ENCODE measurements at places on chromosomes 5 and 9.

DNA sequence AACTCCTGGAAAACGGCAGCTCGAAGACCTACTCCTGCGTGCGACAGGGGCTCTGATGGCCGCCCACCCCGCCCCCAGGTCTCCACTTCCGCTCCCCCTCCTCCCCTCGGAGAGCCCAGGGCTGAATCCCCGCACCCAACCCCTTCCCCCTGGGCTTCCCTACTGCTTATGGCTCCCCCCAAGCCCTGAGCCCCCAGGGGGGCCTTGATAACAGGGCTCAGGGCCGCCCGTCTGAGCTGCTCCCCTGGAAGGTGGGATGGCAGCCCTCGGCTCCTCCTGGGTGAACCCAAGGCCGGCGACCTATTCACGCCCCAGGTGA is 30.4 kb downstream of the GLT6D1 start:
- no peak for DNase-seq

GRCh38 chr9:3846573-3846972 is 320.8 kb upstream of the RFX3 start:
- no peak for DNase-seq

- no peak for DNase-seq
Measured at GRCh38 chr5:4028384-4028783, 432.8 kb downstream of the IRX1 start.

GRCh38 chr5:149471406-149472183 is 79.6 kb downstream of the CSNK1A1 start:
- DNase-seq, result no peak

- no peak for DNase-seq
Measured at GRCh38 chr5:84536797-84537196, 152.1 kb upstream of the EDIL3 start.

GRCh38 chr9:127455324-127455992 is 4.1 kb downstream of the LRSAM1 start:
- DNase-seq, result no peak

GRCh38 chr5:17309462-17309861 is 92.0 kb downstream of the BASP1 start:
- no peak for DNase-seq

GRCh38 chr9:96514108-96514799 is 64.3 kb downstream of the HABP4 start:
- no peak for DNase-seq

DNA sequence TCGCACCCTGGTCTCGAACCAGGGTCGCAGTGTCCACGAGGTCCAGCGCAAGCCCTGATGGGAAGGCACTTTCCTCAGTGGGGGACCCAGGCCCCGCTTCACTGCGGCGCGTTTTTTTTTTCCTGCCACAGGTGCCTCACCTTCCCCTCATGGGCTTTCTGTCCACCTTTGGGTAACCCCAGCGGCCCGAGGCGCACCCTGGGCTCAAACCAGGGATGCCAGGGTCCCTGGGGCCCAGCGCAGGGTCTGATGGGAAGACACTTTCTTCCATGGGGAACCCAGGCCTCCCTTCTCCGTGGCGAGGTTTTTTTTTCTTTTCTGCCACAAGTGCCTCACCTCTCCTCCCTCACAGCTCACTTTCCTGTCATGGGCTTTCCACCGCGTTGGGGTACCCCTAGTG is 1269.9 kb downstream of the FOXD4L5 start:
- DNase-seq, result no peak

DNA sequence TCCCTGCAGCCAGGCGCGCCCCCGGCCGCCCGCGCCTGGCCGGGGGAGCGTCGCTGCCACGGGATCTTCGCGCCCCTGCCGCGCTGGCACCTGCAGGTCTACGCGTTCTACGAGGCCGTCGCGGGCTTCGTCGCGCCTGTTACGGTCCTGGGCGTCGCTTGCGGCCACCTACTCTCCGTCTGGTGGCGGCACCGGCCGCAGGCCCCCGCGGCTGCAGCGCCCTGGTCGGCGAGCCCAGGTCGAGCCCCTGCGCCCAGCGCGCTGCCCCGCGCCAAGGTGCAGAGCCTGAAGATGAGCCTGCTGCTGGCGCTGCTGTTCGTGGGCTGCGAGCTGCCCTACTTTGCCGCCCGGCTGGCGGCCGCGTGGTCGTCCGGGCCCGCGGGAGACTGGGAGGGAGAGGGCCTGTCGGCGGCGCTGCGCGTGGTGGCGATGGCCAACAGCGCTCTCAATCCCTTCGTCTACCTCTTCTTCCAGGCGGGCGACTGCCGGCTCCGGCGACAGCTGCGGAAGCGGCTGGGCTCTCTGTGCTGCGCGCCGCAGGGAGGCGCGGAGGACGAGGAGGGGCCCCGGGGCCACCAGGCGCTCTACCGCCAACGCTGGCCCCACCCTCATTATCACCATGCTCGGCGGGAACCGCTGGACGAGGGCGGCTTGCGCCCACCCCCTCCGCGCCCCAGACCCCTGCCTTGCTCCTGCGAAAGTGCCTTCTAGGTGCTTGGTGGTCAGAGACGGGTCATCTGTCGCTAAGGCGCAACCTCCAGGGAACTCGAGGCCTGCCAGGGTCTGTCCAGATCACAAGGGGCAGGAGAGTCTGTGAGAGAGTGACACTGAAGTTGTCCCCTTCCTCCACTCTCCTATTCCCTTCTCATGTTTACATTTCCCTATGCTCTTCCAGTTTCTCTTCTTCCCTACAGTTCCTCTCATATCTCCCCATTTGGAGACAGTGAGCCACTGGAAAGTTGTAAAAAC is 1.3 kb downstream of the GPR150 start:
- DNase-seq, result no peak

DNA sequence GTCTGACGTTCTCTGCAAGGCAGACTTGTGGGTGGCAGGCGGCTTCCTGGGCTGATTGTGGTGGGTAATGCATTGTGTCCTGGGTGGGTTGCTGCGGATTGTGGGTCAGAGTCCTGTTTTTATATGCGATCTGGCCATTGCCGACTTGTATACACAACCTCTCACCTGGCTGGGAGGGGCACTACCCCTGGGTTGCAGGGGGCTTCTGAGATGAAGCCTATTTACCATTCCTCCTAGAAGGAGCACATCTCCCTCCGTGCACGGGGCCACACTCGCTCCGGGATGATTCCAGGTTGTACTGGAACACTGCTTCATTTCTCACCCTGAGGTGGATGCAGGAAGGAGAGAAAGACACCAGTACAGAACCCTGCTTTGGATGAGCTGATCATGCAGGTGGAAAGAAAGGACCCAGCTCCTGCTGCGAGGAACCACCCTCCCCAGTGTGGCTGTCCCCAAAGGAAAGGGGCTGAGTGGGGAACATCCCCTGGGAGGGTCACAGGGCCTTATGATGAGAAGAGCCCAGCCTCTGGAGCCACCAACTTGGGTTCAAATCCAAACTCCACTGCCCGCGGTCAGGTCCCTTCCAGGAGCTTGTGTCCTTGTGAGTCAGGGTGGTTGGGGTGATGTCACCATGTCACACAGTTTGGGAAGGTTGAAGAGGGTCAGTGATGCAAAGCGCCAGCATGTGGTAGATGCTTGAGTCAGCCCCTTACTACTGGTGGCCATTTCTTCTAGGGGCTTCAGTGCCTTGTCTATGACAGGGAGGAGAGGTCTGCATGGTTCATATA is 151.8 kb upstream of the COL5A1 start:
- no peak for DNase-seq

DNA sequence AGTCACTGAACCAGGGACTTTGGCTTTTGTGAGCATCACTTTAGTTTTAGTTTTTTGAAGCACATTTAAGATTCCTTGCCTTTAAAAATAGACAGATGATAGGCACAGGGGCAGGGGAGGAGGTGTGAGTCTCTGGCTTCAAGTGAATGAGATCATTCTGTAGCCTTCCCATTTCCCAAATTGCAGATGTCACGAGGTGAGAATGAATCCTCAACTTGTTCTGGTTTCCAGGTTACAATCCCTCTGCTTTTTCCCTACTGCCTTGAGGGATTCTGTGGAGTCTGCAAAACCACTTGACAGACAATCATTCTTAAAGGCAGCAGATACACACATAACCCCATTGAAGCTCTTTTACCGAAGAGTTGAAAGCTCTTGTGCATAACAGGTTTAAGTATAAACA is 332.4 kb downstream of the DMAC1 start:
- DNase-seq, result no peak

DNA sequence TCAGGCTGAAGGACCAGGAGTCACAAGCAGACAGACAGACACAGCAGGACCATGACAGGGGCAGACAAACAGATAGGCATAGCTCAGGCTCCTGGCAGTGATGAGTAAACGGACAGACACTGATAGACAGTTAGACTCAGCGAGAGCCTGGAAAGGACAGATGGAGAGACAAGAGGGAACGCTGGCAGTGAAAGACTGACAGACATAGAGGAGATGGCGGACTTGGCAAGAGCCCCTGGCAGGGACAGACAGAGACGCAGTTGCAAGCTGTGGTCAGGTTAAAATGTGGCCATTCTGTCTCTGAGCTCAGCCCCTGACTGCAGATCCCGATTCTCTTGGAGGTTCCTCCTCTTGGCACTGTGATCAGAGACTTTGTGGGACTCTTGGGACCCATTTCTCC is 13.6 kb downstream of the CSF2 start:
- no peak for DNase-seq

GRCh38 chr9:19358701-19359100 is 21.3 kb downstream of the RPS6 start:
- no peak for DNase-seq

DNA sequence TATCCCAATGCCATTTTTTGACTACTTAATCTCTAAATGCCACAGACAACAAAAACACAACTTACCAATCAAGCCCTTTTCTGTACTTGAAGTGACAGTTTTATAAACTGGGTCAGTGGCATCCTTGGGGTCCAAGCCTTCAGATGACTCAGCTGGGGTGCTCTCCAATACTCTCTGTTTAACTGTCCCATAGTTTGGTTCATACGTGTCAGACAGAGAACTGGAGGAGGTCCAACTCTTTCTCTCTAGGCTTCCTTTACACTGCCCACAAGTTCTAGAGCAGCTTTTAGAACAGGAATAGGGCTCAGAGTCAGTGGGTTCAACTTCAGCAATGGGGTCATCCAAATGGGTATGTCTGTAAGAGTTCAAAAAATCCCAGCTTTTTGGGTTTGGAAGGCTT is 166.9 kb downstream of the CDC42SE2 start:
- DNase-seq, result no peak

GRCh38 chr9:93225417-93225816 is 41.5 kb downstream of the WNK2 start:
- DNase-seq, result no peak

DNA sequence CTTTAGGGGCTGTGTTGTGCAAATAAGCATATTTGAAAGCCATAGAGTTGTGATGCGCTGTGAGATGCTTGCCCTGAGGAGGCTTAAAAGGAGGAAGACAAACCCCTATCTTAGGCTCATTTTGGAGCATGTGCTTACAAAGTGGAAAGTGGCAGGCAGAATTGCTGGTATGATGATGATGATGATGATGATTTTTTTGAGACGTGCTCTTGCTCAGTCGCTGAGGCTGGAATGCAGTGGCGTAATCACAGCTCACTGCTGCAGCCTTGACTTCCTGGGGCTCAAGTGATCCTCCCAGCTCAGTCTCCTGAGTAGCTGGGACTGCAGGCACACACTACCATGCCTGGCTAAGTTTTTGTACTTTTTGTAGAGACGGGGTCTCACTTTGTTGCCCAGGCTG is 1.7 kb downstream of the CNOT8 start:
- DNase-seq, result no peak

DNA sequence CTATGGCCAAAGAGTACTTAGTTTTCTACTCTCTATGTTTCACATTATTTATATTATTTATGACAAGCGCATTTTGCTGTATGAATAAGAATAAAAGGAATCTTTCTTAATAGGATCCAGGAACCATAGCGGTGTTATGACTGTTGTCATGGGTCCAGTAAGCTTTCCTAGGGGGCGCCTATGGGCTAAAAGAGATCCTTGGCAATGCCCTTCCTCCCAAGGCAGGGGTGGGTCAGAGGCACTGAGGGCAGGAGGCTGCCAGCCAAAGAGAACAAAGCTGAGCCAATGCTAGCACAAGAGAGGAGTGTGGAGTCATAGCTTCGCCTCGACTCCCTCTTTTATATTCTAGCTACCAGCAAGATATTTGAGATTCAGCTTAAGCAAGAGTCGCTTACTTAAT is 98.4 kb upstream of the GNAQ start:
- no peak for DNase-seq

DNA sequence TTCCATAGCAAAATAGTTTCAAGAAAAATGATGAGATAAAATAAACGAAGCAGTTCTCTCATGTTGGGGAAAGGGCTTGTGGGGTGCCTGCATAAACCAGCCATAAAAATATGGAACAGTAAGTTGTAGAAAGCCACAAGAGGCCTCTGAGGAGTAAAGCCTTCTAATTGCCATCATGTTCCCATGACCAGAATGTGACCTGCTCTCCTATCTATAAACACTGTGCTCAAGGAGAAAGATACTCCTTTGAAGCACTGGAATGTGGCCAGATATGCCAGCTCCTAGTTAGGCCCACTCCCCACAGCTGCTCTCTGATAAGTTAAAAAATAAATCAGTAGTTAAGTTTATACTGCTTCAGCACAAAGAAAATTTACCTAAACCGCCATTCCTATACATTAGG is 65.8 kb downstream of the SETX start:
- no peak for DNase-seq

GRCh38 chr5:158869092-158869491 is 230.6 kb downstream of the EBF1 start:
- DNase-seq, result no peak

DNA sequence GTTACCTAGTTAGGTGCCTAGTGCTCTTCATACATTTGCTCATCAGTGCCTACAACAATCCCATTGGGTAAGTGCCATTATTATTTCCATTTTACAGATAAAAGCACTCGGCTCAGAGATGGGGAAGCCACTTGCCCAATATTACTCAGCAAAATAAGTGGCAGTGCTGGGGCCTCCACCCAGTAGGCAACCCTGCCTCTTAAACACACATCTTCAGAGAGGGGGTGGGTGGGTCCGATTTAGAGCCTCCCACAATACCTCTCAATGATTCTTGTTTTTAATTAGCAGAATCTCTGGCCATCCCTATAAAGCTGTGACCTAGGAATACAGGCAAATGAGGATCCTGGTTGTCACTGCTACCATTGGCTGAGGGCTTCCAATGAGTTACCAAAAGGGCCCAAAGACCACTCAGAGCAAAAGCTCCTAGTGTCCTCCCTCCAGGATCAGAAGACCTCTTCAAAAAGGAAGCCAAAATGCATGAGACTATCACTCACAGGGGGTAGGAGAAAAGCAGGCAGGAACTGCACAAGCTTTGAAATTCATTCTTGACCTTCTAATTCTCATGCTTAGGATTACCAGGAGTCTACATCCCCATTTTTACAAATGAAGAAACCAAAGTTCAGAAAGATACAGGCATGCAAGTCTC is 36.1 kb upstream of the UBE2D2 start:
- no peak for DNase-seq

- no peak for DNase-seq
Measured at GRCh38 chr9:88044200-88044599, 69.9 kb upstream of the CDK20 start.

DNA sequence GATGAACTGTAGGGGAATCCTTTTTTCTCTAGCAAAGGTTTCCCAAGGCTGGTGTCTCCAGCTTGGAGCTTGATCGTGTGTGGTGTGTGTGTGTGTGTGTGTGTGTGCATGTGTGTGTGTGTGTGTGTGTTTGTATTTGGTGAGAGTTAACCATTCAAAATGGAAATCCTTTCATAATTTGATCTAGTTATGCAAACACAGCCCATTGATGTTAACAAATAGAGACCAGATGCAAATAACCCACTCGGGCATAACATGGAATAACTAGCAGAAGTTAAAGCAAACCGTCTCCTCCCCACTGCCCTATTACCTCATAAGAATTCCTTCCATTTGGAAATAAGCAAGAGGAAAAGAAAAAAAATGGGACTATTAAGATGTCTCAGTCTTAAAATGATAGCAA is 24.9 kb upstream of the ZSWIM6 start:
- DNase-seq, result no peak
